T-helper 2 cell treated with Interferon-gamma antibody and Interleukin-4, amounts not matched to agents 5 μg/mL and 100 μg/mL, for 36 hours (primary cell): ENCODE measurements at places on chromosomes 1 and 21.

DNA sequence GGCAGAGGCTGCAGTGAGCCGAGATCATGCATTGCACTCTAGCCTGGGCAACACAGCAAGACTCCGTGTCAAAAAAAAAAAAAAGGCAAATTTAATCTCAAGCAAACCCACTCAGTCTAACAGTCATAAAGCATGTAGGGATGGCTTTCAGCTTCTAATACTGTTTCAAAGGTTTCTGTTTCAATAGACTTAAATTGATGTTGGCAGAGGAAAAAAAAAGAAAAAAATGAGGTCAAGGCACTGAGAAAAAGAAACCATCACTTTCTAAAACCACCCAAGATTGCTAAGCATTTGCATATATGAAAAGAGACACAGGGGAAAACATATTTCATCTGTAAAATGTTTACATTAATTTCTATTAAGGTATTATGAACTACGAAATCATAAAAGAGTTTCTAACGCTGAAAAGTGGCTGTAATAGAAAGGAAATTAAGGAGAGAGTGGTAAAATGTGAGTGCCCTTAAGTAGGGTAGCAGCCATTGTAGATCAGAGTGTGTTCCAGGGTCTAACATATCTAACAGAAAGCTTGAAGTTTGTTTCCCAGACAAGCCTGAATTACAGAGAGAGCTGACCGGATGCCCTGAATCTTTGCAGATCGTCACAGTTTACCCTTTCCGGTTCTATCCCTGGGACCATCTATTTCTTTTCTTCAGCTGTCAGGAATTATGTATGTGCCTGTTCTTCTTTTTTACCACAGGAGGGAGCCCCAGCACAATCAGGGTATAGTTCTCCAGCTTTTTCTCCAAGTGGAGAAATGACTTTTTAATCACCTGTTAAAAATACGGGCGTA, 70.0 kb downstream of the PLD5 start:
- no peak overlapping the region for H3K4me3 ChIP-seq
- DNase-seq, result no peak
- no peak overlapping the region for H3K27ac ChIP-seq

DNA sequence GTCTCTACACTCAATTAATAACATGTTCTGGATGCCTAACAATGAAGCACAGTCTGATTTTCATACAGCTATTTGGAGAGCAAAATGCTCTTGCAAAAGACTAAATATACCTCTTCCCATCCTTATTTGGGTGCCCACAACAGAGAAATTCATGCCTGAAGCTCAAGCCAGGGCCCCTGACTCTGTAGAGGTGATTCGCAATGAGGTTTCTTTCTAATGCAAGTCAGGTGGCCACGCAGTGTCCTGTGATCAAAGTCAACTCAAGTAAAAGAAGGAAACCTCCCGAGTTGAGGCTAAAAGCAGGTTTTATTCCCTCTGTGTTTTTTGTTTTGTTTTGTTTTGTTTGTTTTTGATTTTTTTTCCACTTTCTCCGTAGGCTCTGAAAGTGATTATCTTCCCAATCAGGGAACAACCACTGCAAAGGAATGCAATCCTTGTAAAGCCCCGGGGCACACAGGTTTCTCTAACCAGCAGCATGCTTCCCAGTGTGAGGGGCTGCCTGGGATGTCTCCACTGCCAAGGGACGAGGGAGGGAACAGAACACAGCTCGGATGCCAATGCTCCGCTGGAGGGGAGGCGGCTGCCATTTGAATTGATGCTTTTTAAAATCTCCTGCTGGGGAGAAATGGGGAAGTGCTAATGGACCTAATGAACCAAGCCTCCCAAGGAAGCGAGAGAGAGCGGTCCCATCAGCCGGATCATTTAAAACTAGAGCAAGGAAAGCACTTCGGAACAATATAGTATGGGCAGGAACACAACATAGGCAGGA, 73.8 kb upstream of the SSX2IP start:
- H3K4me3 ChIP-seq, result no peak overlapping the region
- no peak for DNase-seq
- peaks cover 2% of the 10 kb centered on the region for H3K4me1 ChIP-seq
- peaks cover 27% of the 10 kb centered on the region for H3K27me3 ChIP-seq
- no peaks in the 10 kb centered on the region for H3K36me3 ChIP-seq

- no peaks in the 10 kb centered on the region for H3K27me3 ChIP-seq
- no peak overlapping the region for H3K27ac ChIP-seq
- H3K4me3 ChIP-seq, result no peak overlapping the region
- no peaks in the 10 kb centered on the region for H3K36me3 ChIP-seq
These were observed 154.8 kb upstream of the CHODL start for GRCh38 chr21:18089786-18090185.

DNA sequence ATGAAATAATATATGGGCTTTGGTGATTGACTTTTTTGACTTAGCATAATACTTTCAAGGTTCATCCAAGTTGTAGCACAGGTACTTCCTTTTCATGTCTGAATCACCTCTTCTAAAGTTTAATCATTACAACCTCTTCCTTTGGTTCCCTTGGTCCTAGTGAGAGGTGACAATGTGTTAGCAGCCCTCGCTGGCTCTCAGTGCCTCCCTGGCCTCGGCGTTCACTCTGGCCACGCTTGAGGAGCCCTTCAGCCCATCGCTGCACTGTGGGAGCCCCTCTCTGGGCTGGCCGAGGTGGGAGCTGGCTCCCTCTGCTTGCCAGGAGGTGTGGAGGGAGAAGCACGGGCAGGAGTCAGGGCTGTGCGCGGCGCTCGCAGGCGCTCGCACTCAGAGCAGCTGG, 13.0 kb upstream of the RCAN3 start:
- no peak for DNase-seq
- H3K4me1 ChIP-seq, result peaks cover 28% of the 10 kb centered on the region
- no peaks in the 10 kb centered on the region for H3K27me3 ChIP-seq
- no peak overlapping the region for H3K4me3 ChIP-seq
- no peak overlapping the region for H3K27ac ChIP-seq

- no peaks in the 10 kb centered on the region for H3K36me3 ChIP-seq
- no peak for DNase-seq
- no peaks in the 10 kb centered on the region for H3K4me1 ChIP-seq
- H3K4me3 ChIP-seq, result no peak overlapping the region
- no peak overlapping the region for H3K27ac ChIP-seq
These were observed 120.0 kb downstream of the SETD4 start for GRCh38 chr21:35940074-35940927.

DNA sequence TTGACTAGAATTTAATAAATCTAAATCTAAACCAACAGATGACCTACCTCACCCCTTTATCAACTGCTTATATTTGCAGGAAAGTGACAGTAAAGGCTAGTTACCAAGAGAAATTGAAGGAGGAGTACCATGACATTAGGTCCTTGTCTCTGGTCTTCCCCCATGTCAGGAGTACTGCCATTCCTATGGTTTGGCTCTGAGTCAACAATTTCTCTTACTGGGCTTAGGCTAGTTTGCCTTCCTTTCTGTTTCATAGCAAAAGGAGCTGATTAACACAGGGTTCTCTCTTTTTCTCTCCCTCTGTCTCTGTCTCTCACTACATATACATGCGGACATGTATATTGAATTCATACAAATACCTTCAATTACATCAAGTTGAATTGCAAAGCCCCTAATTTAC, 579.9 kb downstream of the DPYD start:
- H3K27ac ChIP-seq, result no peak overlapping the region
- H3K36me3 ChIP-seq, result no peaks in the 10 kb centered on the region
- H3K27me3 ChIP-seq, result no peaks in the 10 kb centered on the region
- H3K4me1 ChIP-seq, result no peaks in the 10 kb centered on the region
- no peak overlapping the region for H3K4me3 ChIP-seq

DNA sequence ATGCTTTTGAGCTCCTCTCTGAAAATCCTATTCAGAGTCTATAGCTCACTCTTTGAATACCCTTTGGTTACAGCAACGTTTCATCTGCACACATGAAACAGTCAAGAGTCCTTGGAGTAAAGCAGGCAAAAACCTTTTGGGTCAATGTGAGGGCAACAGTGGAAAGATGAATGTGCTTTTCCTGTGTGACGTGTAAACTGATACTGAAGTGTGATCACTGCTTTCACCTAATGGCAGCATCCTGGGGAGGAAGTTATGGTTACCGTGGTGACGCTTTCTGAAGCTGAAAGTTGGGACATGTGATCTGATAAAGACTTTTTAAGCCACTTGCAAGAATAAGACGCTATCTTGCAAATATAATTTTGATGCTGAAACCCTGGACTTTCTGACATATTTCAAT, 160.0 kb downstream of the SEC16B start:
- no peaks in the 10 kb centered on the region for H3K4me1 ChIP-seq
- H3K27me3 ChIP-seq, result no peaks in the 10 kb centered on the region
- no peaks in the 10 kb centered on the region for H3K36me3 ChIP-seq
- H3K27ac ChIP-seq, result no peak overlapping the region
- no peak for DNase-seq
- no peak overlapping the region for H3K4me3 ChIP-seq

- peak overlapping the region; percentile 86 for H3K27ac ChIP-seq
- peak overlapping the region; percentile 77 for H3K4me3 ChIP-seq
- no peak for DNase-seq
- no peaks in the 10 kb centered on the region for H3K27me3 ChIP-seq
- peaks cover 58% of the 10 kb centered on the region for H3K4me1 ChIP-seq
These were observed 31.5 kb downstream of the SNAP47 start for GRCh38 chr1:227766653-227767277.

- no peaks in the 10 kb centered on the region for H3K4me1 ChIP-seq
- no peak overlapping the region for H3K4me3 ChIP-seq
- H3K36me3 ChIP-seq, result no peaks in the 10 kb centered on the region
- no peak for DNase-seq
These were observed 187.1 kb downstream of the NRIP1 start for GRCh38 chr21:14877581-14878228.

DNA sequence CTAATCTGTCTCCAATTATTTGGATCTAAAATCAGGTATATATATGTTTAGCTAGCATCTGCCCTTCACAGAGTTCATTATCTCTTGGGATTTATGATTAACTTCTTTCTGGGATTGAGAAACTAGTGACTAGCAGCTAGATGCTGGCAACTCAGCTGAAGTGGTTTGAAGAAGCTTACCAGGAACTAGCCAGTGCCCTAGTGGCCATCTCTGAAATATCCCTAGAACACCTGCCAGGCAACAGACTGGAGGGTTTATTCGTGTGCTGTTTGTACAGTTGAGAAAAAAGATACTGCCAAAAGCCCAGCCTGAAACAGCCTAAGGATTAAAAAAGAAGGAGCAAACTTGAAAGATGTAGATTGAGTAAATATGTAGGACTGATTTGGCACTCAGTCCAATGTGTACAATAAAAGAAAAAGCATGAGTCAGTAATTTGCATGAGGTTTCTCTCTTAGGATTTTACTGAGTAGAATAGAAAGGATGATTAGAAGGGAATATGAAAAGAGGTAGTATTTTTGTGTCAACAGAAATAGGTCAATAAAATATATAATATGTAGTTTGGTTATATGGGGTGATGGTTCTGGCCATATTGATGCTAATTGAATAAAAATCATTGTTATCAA, 1144.6 kb upstream of the ADGRL2 start:
- no peaks in the 10 kb centered on the region for H3K4me1 ChIP-seq
- H3K4me3 ChIP-seq, result no peak overlapping the region
- no peak overlapping the region for H3K27ac ChIP-seq
- H3K36me3 ChIP-seq, result no peaks in the 10 kb centered on the region
- no peaks in the 10 kb centered on the region for H3K27me3 ChIP-seq
- no peak for DNase-seq

DNA sequence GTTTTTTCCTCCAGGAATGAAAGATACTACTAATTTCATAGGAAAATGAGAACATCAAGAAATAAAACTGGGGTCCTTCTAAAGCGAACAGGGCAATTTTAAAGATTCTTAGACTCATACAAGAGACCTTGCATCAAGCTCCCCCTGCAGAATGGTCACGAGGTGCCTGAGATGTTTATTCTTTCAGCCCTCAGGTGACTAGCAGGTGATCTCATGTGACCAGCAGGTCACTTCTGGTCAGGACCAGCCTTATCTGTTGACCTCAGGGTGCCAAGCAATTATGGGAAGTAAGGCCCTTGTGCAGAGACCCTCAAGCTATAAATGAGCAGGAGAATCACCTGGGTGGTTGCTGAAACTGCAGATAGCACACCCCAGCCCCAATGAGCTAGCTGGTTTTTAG, 20.6 kb upstream of the TMEM51 start:
- no peaks in the 10 kb centered on the region for H3K4me1 ChIP-seq
- no peaks in the 10 kb centered on the region for H3K36me3 ChIP-seq
- H3K27ac ChIP-seq, result no peak overlapping the region
- DNase-seq, result no peak
- peaks cover 35% of the 10 kb centered on the region for H3K27me3 ChIP-seq
- H3K4me3 ChIP-seq, result no peak overlapping the region

- H3K27me3 ChIP-seq, result no peaks in the 10 kb centered on the region
- H3K27ac ChIP-seq, result peak overlapping the region; percentile 100
- H3K4me3 ChIP-seq, result peak overlapping the region; percentile 99
- H3K4me1 ChIP-seq, result peaks cover 30% of the 10 kb centered on the region
- DNase-seq, result peak; percentile 42
These were observed 648 bp downstream of the ATP5PF start for GRCh38 chr21:25733859-25734653.

DNA sequence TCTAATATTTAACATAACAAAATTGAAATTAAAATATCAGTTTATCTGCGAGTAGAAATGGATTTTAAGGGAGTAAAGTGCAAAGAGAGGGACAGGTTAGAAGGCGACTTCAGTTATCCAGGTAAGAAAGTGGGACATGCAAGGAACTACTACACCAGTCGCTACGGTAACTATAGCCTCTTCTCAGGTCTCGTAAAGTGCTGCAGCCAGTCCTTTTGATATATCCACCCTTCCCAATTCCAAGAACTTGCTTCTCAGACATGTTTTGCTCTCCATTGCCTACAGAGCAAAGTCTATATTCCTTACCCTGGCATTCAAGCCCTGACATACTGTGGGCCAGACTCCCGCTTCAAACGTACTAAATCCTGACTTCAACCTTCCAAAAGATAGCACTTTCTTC, 2.5 kb downstream of the COA7 start:
- peaks cover 15% of the 10 kb centered on the region for H3K4me1 ChIP-seq
- peaks cover 26% of the 10 kb centered on the region for H3K36me3 ChIP-seq
- peaks cover 5% of the 10 kb centered on the region for H3K27me3 ChIP-seq
- H3K27ac ChIP-seq, result no peak overlapping the region
- peak overlapping the region; percentile 13 for H3K4me3 ChIP-seq
- no peak for DNase-seq

DNA sequence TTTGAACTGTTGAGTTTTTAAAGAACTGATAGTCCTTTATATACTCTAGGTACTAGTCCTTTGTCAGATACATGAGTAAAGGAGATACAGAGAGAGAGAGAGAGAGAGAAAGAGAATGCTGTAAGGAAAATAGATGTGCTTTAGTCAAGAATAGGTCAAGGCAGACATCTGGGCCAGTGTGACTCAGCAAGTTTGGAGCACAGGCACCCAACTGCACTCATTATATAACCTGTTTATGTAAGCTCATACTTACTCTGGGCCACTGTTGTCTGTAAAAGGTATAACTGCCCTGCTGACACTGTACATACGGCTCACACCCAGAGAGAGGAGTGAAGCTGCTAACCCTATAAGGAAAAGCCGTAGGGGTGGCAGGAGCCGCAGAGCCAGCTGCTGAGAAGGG, 32.2 kb upstream of the AKT3 start:
- no peak overlapping the region for H3K4me3 ChIP-seq
- H3K27ac ChIP-seq, result no peak overlapping the region
- no peaks in the 10 kb centered on the region for H3K4me1 ChIP-seq
- DNase-seq, result no peak

DNA sequence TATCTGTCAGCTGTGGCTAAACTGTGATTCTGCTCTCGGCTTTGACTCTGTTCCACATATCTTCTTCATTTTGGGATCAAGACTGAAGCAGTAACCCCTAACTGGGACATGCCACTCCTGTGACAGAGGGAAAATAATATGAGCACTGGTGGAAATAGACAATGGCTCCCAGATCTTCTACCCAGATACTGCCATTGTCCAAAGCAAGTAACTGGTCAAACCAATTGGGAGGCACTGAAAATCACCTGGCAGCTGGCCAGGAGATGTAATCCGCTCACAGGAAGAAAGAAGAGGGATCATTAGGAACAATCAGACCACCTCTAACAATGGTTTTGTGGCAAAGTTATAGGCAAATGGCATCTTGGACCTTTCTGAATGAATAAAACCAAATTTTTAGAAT, 10.7 kb downstream of the SNX7 start:
- H3K27ac ChIP-seq, result no peak overlapping the region
- no peaks in the 10 kb centered on the region for H3K27me3 ChIP-seq
- H3K36me3 ChIP-seq, result no peaks in the 10 kb centered on the region
